Stimulated activated CD8-positive, alpha-beta memory T cell treated with anti-CD3 and anti-CD28 coated beads, Interleukin-4, amount 100 ng/mL, for 1 hour (primary cell): ENCODE measurements at places on chromosomes 1 and 21.

- DNase-seq, result no peak
Measured at GRCh38 chr21:25328736-25329135, 278.5 kb downstream of the MRPL39 start.

- no peak for DNase-seq
Measured at GRCh38 chr1:50265790-50266314, 157.1 kb downstream of the ELAVL4 start.

GRCh38 chr1:41645062-41645461 is 160.6 kb upstream of the EDN2 start:
- no peak for DNase-seq

- DNase-seq, result no peak
Measured at GRCh38 chr1:12603224-12603623, 14.8 kb downstream of the DHRS3 start.
